ENCODE measurements at places on chromosomes 2 and 18. TPM values are rescaled to one million over a fixed set of nuclear protein-coding genes. Genes with fewer than 3 reads are reported as not detected.
A peak's percentile ranks its signal among the peaks of the same experiment; 100 is the strongest.

ABCG8 gene
- not detected for total RNA-seq

LYG2 gene
- not detected for total RNA-seq

TSN gene
- total RNA-seq, result 50.9 TPM

CCL20 gene
- not detected for total RNA-seq

ALLC gene
- total RNA-seq, result 11.4 TPM

DYNAP gene
- not detected for total RNA-seq

RESP18 gene
- not detected for total RNA-seq

LIMS3 gene
- total RNA-seq, result 8.4 TPM

GNLY gene
- total RNA-seq, result 0.98 TPM

WNT10A gene
- 0.21 TPM for total RNA-seq

DNA sequence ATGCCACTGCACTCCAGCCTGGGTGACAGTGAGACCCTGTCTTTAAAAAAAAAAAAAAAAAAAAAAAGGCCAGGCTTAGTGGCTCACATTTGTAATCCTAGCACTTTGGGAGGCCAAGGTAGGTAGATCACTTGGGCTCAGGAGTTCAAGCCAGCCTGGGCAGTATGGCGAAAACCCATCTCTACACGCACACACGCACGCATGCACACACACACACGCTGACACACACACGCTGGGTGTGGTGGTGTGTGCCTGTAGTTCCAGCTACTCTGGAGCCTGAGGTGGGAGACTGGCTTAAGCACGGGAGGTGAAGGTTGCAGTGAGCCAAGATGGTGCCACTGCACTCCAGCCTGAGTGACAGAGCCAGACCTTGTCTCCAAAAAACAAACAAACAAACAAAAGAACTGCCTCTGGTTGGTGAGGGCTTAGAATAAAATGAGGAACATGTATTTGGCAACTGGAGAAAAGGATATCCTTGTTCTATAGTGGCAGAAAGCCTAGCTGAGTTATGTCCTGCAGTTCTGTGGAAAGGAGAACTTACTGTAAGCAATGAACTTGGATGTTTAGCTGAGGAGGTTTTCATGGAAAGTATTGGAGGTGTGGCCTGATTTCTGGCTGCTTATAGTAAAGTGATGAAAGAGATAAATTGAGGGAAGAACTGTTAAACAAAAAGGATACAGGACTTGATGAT lies 34.0 kb downstream of the HAT1 start:
- no peak overlapping the region for H3K27ac ChIP-seq
- H3K27me3 ChIP-seq, result no peaks in the 10 kb centered on the region
- H3K36me3 ChIP-seq, result no peaks in the 10 kb centered on the region
- no peak for DNase-seq
- no peak overlapping the region for H3K4me3 ChIP-seq
- H3K4me1 ChIP-seq, result peaks cover 4% of the 10 kb centered on the region

DNA sequence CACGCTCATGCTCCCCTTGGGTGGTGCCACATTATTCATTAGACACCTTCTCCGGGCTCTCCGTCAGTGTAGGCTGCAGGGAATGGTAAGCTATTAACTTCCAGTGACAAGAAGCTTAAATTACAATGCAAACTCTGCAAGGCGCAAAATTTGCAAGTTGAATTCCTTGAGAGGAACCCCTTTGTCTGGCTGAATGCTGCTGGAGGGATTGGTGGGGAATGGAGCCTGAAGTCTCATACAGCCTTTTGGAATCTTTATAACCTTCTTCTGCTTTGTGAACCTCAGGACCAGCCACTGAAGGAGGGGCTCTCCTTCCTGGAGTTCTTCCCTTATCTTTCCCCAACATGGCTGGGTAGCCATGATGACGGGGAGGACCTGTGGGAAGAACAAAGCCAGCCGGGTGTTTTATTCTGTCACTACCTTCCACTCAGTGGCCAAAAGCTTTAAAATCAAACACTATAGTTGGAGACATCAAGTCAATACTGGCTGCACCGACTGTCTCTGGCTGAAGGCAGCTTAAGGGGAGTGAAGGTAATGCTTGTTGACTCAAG lies 220.9 kb upstream of the EPHA4 start:
- H3K4me1 ChIP-seq, result no peaks in the 10 kb centered on the region
- no peaks in the 10 kb centered on the region for H3K27me3 ChIP-seq
- H3K27ac ChIP-seq, result no peak overlapping the region
- DNase-seq, result no peak

DNA sequence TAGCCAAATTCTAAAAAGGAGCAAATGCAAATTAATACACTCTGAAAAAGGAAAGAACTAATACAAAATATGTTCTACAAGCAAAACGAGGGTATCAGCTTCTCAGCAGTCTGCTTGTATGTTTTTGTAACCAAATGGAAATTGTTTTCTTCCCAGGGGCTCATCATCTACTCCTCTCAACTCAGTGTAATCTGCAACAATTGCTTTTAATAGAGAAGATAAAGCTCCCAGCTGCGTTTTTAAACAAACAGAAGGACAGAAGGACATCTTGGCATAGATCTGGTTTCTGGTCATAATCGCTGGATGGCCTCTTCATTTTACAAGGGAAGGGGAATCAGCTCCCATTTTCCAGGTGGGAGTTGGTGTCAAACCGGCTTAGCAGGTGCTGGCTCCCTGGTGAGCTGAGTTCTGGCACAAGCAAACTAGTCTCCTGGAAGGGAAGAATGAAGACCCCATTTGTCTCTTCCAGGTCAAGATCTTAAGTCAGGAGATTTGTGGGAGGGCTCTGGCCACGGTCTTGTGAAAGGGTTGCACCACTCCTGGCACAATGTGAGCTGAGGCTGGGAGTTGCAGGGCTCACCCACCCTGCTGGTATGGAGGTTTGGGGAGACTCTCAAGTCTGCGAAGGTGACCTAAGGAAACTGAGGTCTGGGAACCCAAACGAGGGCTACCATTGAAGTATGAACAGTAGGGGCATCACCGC lies 41.6 kb downstream of the NPPC start:
- H3K4me3 ChIP-seq, result no peak overlapping the region
- no peak overlapping the region for H3K27ac ChIP-seq
- no peaks in the 10 kb centered on the region for H3K27me3 ChIP-seq
- no peak for DNase-seq
- H3K4me1 ChIP-seq, result no peaks in the 10 kb centered on the region

- H3K4me1 ChIP-seq, result peaks cover 12% of the 10 kb centered on the region
- H3K4me3 ChIP-seq, result peak overlapping the region; percentile 80
- H3K27ac ChIP-seq, result no peak overlapping the region
- H3K27me3 ChIP-seq, result no peaks in the 10 kb centered on the region
Observed at GRCh38 chr2:167293943-167294775, 405.9 kb downstream of the XIRP2 start.

- no peaks in the 10 kb centered on the region for H3K36me3 ChIP-seq
- H3K27me3 ChIP-seq, result no peaks in the 10 kb centered on the region
- DNase-seq, result no peak
- no peaks in the 10 kb centered on the region for H3K4me1 ChIP-seq
Observed at GRCh38 chr2:604854-605524, 72.2 kb downstream of the TMEM18 start.

DNA sequence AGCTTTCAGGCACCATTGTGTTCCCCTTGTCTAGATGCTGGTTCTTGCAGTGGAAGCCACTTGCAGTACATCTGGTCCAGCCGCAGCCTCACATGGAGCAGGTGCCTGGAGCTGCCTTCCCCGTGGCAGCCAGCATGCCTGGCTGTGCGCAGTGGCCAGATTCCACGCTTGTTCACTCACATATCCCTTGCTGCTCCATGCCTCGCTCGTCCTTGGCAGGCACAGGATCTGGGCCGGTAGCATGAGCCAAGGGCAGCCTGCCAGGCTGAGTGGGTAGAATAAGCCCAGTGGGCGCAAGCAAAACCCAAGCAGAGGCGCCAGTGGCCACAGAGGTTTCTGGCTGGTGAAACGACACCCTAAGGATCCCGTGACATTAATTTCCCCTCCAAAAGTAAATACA lies 20.6 kb downstream of the TMX3 start:
- H3K4me1 ChIP-seq, result no peaks in the 10 kb centered on the region
- no peak overlapping the region for H3K27ac ChIP-seq
- H3K27me3 ChIP-seq, result no peaks in the 10 kb centered on the region

DNA sequence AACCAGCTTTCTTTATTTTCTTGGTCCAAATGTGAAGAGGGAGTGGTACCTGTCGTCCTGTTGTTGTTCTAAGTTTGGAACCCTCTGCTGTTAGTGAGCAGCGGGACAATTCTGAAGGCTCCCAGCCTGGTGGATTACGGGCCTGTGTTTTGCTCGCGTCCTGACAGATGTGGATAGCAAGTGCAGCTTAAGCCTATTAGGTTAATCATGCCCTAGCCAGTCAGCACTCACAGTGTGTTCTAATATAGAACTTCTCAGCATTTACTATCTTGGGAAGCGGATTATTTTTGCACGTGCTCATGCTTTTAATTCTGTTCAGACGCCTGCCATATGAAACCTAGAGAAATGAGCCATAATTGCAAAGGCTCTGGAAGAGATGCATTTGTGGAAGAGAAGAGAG lies at the start of gene PCARE:
TSS of gene PCARE (minus strand) at position 113 of the 400 bp plus-strand sequence. CDS start 262 bp downstream, outside the sequence.
- no peak for DNase-seq
- H3K36me3 ChIP-seq, result peaks cover 2% of the 10 kb centered on the region
- no peak within 1 kb of the TSS for H3K4me3 ChIP-seq
- peak within 1 kb of the TSS; percentile 83 for H3K27ac ChIP-seq
- H3K4me1 ChIP-seq, result no peaks in the 10 kb centered on the region

- H3K27ac ChIP-seq, result no peak overlapping the region
- DNase-seq, result no peak
- H3K36me3 ChIP-seq, result no peaks in the 10 kb centered on the region
- no peaks in the 10 kb centered on the region for H3K27me3 ChIP-seq
Observed at GRCh38 chr18:9796011-9796410, 87.9 kb downstream of the RAB31 start.

DNA sequence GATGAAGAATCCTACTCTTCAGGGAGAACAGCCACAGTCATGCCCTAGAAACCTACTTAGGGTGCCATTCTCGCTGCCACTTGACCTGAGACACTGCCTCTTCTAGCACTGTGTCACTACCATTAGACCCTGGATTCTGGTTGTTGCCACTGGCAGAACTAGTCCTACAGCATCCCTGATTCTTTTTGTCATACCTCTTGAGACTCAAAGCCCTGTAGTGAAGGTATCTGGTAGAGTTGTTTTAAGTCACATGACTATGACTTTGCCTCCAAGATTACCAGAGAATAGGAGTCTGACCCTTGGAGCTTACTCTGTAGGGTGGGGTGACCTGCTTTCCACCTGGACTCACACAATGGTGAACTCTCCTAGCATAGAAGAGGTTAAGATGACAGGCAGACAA lies 296.7 kb downstream of the TNS1 start:
- peaks cover 20% of the 10 kb centered on the region for H3K4me1 ChIP-seq
- H3K4me3 ChIP-seq, result no peak overlapping the region
- no peaks in the 10 kb centered on the region for H3K36me3 ChIP-seq
- H3K27ac ChIP-seq, result no peak overlapping the region
- DNase-seq, result no peak

- no peaks in the 10 kb centered on the region for H3K36me3 ChIP-seq
- no peaks in the 10 kb centered on the region for H3K4me1 ChIP-seq
- H3K4me3 ChIP-seq, result no peak overlapping the region
- no peak overlapping the region for H3K27ac ChIP-seq
Observed at GRCh38 chr2:164881524-164881923, 39.9 kb upstream of the COBLL1 start.

DNA sequence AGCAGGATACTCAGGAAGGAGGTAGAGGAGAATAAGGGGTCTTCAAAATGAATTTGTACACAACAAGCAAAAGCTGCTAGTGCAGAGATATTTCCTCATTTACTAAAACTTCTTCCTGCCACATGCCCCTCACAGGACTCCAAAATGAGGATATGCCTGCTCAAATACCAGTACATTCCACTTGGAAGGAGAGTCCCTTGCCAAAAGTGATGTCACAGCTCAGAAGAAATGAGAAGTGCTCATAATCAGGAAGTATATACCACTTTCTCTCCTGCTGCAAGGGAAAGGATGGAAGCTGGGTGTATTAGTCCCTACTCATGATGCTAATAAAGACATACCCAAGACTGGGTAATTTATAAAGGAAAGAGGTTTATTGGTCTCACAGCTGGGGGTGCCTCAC lies 87.7 kb upstream of the FSHR start:
- H3K27ac ChIP-seq, result no peak overlapping the region
- H3K27me3 ChIP-seq, result no peaks in the 10 kb centered on the region
- H3K4me1 ChIP-seq, result no peaks in the 10 kb centered on the region
- no peak for DNase-seq
- H3K36me3 ChIP-seq, result no peaks in the 10 kb centered on the region
- H3K4me3 ChIP-seq, result no peak overlapping the region

DNA sequence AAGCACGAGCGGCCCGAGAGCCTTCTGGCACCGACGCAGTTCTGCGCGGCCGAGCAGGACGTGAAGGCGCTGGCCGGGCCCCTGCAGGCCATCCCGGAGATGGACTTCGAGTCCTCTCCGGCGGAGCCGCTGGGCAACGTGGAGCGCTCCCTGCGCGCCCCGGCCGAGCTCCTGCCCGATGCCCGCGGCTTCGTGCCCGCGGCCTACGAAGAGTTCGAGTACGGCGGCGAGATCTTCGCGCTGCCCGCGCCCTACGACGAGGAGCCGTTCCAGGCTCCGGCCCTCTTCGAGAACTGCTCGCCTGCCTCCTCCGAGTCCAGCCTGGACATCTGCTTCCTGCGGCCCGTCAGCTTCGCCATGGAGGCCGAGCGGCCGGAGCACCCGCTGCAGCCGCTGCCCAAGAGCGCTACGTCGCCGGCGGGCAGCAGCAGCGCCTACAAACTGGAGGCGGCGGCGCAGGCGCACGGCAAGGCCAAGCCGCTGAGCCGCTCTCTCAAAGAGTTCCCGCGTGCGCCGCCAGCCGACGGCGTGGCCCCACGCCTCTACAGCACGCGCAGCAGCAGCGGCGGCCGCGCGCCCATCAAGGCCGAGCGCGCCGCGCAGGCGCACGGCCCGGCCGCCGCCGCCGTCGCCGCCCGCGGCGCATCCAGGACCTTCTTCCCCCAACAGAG lies 70.4 kb downstream of the ARHGEF33 start:
- peak overlapping the region; percentile 50 for H3K4me3 ChIP-seq
- H3K36me3 ChIP-seq, result peaks cover 10% of the 10 kb centered on the region
- H3K27me3 ChIP-seq, result no peaks in the 10 kb centered on the region
- no peak overlapping the region for H3K27ac ChIP-seq
- peak; percentile 49 for DNase-seq

- no peaks in the 10 kb centered on the region for H3K4me1 ChIP-seq
- no peaks in the 10 kb centered on the region for H3K36me3 ChIP-seq
- H3K27me3 ChIP-seq, result no peaks in the 10 kb centered on the region
- H3K27ac ChIP-seq, result no peak overlapping the region
Observed at GRCh38 chr2:100632759-100633158, 70.0 kb downstream of the PDCL3 start.

DNA sequence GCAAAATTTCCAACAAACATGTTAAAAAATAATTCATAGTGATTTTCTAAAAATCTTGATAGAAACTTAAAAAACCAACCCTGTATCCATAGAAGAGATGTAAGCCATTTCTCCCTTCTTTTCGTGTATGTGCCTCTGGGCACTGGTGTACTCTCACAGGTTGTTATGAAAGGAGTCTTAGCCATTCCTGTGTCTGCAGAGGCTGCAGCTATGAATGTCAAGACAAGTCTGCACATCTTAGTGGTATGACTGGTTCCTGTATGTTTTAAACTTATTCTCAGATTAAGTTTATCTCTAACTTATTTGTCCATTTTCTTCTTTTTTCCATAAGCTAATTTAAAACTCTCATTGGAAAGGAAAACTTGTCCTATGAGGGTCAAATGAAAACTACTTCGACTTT lies 84.0 kb downstream of the DPP4 start:
- H3K27ac ChIP-seq, result no peak overlapping the region
- H3K27me3 ChIP-seq, result no peaks in the 10 kb centered on the region
- no peak overlapping the region for H3K4me3 ChIP-seq
- H3K4me1 ChIP-seq, result peaks cover 11% of the 10 kb centered on the region

- no peaks in the 10 kb centered on the region for H3K27me3 ChIP-seq
- DNase-seq, result no peak
- peak overlapping the region; percentile 69 for H3K27ac ChIP-seq
- H3K4me3 ChIP-seq, result no peak overlapping the region
Observed at GRCh38 chr2:120764991-120765677, 29.5 kb downstream of the GLI2 start.

All from tibial nerve (tissue), 4 donors.